Prostate gland (tissue), 2 donors: ENCODE measurements at places on chromosomes 1 and 21.

- no peak for DNase-seq
Measured at GRCh38 chr21:32560896-32561295, 24.4 kb downstream of the TCP10L start.

GRCh38 chr1:90000934-90001676 is 6.2 kb downstream of the ZNF326 start:
- DNase-seq = no peak

DNA sequence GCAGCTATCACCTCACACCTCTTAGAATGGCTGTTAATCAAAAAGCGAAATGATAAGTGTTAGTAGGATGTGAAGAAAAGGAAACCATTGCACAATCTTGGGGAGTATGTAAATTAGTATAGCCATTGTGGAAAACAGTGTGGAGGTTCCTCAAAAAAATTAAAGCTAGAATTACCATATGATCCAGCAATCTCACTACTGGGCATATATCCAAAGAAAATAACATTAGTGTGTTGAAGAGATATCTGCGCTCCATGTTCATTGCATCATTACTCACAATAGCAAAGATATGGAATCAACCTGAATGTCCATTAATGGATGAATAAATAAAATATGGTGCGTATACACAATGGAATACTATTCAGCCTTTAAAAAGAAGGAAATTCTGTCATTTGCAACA is 68.9 kb downstream of the SNRPE start:
- no peak for DNase-seq

GRCh38 chr1:162724583-162725120 is 65.8 kb upstream of the HSD17B7 start:
- no peak for DNase-seq

DNA sequence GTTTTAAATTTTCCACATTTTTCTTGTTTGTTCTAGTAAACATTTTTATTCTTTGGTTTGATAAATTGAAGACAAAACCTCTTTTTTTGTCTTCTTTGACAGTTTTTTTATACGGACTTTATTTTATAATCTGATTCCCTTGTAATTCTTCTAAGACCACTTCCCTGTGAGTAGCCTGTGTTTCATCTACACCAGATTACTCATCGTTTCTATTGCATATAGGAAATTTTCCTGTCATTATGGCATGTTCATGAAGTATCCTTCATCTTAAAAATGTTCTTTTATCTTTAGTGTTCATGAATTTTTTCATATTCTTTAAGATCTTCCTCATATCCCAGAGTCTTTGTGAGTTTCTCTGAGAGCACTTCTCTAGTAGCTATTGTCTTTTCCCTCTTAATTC is 109.8 kb downstream of the USP25 start:
- no peak for DNase-seq
